ENCODE measurements at places on chromosomes 4 and X.

GRCh38 chrX:6149060-6149872, 79.4 kb downstream of the NLGN4X start:
- peak; percentile 5 for DNase-seq

GRCh38 chr4:95102162-95102790, 344.5 kb downstream of the BMPR1B start:
- no peak for DNase-seq

GRCh38 chr4:120057416-120057815, 9.2 kb downstream of the MAD2L1 start:
- no peak for DNase-seq

- DNase-seq: peak; percentile 73
These were observed 352.9 kb downstream of the RAPGEF2 start for GRCh38 chr4:159455675-159456237.

DNA sequence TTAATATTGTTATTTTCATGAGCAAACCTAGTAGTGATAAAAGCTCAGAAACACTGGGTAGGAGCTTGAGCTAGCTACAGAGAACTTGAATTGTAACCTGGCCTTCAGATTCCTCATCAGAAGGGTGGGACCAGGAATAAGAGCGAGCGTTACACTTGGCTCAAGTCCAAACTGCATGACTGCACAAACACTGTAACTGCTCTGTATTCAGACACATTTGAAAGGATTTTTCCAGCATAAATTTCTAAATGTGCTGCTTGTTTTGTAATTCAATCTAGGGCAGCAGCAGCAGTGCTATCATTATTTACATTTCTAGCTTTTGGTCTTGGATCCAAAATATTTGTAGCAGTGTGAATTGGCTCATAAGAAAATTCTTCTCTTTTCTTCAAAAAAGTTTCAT, 133.0 kb upstream of the TMLHE start:
- DNase-seq: peak; percentile 10

DNA sequence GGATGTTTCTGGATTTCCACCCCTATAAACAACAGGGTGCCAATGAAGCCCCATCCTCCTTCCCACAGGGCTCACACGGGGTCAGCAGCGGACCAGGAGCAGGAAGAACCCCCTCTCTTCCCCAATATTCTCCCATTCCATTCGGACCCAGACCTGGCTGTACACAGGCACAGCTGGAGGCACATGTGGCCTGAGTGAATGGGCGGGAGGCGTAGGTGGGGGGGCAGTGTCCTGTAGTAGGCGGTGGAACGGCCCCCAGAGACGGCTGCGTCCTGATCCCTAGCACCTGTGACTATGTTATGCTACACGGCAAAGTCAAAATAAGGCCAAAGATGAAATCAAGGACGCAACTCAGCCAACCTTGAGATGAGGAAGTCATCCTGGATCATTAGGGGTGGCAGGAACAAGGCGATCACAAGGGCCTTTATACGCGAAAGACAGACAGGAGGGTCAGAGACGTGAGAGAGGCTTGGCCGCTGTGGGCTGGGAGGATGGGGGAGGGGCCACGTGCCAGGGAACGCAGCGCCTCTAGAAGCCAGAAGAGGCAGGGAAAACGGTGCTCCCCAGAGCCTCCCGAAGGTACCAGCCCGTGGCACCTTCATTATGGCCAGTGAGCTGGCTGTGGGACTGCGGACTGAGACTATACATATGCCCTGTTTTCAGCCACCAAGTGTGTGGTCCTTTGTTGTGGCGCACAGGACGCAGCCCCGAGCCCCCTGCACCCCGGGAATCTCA, 75.6 kb downstream of the WFS1 start:
- DNase-seq: no peak

GRCh38 chr4:2408401-2408958, 10.0 kb downstream of the ZFYVE28 start:
- DNase-seq: no peak

DNA sequence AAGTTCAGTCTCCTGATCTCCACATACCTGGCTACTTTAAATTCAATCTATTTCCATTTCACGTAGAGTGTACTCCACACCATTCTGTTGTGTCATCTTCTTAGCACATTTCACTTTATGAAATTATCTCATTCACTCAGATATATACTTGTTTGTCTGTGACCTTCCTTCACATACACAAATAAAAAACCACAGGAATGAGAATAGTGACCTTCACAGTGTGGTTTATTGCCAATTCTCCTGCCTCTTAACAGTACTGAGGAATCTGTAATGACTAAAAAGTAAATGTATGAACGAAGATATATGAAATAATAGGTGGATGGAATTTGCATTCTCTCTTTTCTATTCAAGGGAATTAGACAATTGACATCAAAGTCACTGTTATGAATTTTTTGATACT, 183.9 kb upstream of the PCDH7 start:
- peak; percentile 31 for DNase-seq

- no peak for DNase-seq
These were observed 92.4 kb downstream of the APBB2 start for GRCh38 chr4:41121906-41122305.

DNA sequence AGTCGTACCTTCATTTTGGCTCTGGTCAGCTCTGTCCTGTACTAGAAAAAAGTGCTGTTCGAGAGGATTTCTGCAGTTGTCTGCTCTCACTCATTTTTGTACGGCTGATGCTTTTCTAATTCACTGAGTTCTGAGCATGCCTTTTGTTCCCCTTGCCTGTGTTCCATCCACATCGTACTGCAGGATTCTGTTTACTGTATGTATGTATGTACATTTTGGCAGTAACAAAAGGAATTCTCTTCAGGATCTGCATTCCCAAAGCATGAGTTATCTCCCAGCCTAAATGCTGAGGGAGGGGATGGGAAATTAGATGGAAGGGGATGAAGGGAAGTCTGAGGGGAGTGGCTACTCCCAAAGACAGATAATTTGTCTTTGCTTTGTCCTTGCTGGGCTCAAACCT, 87.6 kb downstream of the GBA3 start:
- no peak for DNase-seq

DNA sequence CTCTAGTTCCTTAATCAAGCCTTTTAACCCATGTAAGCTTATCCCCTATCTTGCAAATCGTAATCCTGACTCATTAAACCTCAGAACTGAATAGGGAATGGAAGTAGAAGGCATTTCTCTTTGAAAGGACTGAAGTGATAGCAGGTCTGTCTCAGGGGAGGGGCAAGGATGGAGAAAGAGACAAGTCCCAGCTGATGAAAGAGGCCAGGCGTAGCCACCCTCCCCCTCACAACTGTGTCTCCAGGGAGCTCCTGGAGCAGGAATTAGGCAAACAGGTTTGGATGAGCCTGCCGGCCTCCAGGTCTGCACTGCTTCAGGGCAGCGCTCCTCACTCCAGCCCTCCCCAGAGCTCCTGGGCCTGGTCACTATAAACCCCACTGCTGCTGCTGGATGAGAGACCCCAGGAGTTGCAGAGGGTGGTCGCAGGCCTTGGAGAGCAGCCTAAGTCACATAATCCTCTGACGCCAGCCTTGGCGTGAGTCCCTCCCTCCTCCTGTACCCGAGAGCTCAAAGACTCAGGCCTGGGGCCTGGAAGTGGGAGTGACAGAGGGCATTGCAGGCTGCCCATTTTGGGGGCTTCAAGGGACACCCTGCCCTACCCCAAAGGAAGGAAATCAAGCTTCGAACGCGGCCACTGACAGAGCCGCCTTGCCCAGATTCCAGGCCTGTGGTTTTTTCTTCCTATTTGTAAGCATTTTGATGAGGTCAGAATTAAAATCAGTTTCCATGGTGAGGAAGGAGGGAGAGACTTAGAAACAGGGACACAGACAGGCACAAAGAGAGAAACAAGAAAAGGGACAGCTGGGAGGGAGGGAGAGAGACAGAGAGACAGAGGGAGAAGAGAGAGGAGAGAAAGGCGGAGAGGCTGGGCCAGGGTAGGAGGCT, 21.2 kb upstream of the MSX1 start:
- peak; percentile 39 for DNase-seq

DNA sequence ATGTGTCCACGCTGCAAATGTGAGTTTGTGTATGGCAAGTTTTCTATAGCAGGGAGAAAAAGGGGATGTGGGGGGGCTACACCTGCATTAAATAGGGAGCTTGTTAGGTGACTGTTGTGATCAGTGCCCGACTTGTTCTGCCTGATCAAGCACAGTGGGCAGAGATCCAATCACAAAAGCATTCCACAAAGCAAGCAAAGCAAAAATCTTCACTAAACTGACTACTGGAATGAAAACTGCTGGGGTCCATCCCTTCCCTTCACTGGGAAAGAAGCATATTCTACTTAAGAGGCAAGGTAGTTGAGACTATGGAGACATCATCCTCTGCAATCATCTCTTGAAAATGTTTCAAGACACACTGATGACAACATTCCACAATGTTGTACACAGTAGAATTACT, 5.2 kb downstream of the IRS4 start:
- no peak for DNase-seq

DNA sequence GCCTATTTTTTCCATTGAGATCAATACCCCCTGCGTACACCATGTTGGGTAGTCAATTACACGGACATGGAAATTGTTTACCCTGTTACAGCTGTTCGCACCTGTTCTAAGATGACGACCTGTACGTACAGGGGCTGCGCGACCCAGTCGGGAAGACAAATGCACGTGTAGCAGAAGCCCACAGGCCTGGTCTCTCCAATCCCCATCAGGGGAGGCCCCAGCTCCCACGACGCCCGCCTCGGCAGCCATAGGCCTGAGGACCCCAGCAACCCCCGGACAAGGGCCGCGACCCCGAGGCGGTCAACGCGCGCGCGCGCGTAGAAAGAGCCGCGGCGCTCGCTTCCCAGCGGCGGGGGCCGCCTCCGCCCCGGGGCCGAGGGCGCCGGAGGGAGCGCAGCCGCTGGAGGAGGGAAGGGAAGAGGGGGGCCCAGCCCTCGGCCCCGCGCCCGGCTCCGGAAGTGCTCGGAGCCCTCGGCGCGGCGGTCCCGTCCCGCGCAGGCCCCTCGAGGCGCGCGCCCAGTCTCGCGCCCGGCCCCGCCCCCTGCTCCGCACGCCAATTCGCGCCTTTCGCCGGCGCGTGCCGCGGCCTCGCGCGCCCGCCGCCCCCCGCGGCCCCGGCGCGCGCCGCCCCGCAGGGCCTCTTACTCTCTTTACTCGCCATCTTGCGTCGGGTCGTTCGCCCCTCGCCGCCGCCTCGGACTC, 618 bp downstream of the RBBP7 start:
- DNase-seq: peak; percentile 5

DNA sequence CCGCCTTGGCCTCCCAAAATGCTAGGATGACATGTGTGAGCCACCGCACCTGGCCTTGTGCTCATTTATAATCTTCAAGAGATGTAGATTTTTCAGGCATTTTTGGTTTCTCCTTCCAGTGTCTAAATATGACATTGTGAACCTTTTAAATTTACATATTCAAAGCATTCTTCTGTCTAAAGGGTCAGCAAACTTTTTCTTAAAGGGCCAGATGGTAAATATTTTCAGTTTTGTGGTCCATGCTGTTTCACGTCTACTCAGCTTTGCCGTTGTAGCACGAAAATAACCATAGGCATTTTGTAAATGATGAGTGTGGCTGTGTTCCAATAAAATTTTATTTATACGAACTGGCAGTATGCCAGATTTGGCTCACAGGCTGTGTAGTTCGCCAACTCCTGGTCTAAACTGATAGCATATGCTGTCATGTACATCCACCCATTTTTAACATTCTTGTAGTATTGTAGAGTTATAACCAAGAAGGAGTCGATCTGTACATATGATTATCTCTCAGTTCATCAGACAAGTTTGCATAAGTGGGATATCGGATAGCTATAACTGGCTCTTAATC, 12.7 kb upstream of the GCNA start:
- DNase-seq: no peak

DNA sequence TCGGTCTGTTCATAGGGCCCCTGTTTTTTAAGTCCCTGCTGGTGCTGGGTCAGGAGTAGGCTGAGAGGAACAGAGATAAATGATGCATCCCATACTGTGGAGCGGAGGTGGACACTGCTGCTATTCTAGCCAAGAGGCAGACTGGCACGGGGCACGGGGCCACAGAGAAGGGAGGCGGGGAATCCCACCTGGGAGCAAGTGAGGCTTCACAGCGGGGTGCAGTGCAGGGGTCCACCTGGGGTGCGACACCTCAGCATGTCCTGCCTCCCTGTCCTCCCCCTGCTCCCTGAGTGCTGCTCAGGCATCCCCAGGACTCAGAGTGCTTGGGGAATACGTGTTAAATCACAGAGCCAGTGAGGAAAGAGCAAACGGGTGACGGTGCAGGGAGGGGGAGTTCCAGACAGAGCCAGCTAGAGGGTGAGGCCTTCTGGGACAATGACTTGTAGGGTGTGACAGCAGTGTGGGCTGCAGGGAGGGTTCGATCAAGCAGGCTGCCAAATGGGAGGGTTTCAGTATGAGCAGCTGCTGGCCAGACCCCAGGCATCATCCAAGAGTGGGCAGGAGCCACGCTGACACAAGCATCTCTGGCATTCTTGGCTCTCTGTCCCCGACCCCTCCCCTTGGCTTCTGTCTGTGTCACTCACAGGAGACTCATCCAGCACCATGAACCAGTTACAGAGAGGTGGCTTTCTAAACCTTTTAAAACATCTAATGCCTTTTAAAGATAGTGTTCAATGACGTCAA, 13.7 kb upstream of the HTRA3 start:
- DNase-seq: no peak

DNA sequence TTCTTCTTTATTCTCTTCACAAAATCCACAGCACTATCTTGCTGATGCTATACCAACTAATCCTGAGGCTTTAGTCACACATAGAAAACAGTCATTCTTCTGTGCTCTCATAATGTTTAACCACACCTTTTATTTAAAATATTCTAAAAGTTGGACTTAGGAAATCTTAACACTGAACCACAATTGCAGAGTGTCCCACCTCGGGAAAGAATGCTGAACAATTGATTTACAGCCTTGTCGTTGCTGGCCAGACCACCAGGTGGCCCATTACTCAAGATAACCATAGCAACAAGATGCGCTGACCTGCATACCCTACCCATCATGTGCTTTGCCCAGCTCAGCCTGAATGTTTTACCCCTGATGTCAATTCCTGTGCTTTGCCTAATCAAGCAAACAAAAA, 100.8 kb downstream of the ARSJ start:
- DNase-seq: peak; percentile 57

DNA sequence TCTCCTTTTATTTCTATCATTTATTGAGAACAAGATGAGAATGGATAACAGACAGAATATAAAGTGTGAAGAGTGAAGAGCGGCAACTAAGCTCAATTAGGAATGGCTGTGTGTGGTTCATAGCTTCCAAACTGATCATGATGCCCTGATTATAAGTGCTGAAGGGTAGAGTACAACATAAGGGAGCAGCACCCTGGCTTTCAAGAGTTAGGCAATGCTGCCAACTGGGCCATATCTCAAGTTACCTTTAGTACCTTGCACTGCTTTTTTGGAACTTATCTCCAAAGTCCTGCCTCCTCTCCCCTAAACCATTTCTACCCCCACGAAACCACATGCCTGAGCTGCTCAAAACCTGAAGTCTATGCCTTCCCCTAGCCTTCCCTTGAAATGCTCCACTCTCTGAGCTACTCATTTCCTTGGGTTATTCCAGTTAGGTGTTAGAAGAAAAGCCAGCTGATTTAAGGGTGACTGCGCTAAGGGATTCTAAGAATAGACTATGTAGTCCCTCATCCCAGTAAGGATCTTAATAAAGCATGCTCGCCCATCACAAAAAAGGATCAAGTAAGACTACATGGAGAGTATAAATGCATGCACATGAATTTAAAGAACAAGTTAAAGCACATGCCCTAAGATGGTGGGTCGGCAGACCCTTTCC, 29.6 kb downstream of the MED14 start:
- no peak for DNase-seq
